ENCODE measurements at places on chromosomes 3 and 15.

DNA sequence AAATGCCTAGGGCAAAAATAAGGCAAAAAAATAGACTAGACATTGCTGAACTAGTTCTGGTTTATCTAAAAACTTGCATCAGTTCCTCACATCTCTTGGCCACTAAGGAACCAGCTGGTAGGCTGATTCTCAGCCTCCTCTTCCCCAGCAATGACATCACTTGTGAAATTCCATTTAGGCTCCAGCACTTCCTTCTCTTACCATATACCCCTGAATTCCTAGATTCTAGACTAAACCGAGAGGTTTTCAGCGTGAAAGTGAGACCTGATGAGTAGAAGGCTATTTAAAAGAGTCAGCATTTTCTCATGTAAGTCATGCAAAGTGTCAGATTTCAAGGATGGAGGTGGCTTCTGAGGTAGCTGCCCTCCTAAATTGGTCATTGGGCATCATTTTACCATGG lies 247.1 kb upstream of the CDIN1 start:
- no peaks in the 10 kb centered on the region for H3K36me3 ChIP-seq
- no peaks in the 10 kb centered on the region for H3K4me1 ChIP-seq
- DNase-seq: no peak

GRCh38 chr3:132730891-132731580 lies 8.8 kb upstream of the NPHP3 start:
- no peaks in the 10 kb centered on the region for H3K4me1 ChIP-seq
- DNase-seq: no peak
- H3K4me3 ChIP-seq: no peak overlapping the region
- no peaks in the 10 kb centered on the region for H3K27me3 ChIP-seq
- H3K36me3 ChIP-seq: no peaks in the 10 kb centered on the region
- no peak overlapping the region for H3K27ac ChIP-seq

DNA sequence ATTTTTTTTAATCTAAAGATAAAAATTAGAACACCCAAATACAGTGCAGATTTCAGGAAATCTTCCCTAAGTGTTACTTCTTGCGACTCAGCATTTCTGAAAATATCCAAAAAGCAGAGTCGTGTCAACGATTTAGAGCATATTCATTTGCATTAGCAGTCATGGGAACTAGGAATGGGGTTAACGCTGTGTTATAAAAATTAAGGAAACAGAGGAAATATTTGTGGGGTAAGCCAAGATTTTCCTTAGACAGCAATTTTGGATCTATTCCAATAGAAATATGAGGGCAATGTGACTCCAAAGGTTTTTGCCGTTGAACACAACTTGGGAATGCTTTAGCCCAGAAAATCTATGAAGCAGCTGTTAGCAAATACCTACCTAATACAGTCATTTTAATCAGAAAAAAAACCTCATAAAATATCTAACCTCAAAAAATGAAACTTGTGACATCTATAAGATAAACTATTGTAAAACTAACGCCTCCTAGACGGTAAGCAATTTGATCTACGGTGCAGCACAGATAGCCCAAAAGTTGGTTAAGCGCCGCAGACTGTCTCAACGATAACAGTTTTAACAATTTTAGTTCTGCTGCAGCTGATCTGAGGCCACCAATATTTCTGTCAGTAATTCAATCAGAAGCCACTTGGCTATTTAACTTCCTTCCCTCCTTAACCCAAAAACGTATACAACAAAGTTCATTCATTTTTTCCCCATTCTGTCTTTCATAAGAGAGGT lies 5.8 kb upstream of the ATP11B start:
- H3K27me3 ChIP-seq: no peaks in the 10 kb centered on the region
- no peaks in the 10 kb centered on the region for H3K4me1 ChIP-seq
- no peak overlapping the region for H3K27ac ChIP-seq
- DNase-seq: no peak
- H3K36me3 ChIP-seq: no peaks in the 10 kb centered on the region

DNA sequence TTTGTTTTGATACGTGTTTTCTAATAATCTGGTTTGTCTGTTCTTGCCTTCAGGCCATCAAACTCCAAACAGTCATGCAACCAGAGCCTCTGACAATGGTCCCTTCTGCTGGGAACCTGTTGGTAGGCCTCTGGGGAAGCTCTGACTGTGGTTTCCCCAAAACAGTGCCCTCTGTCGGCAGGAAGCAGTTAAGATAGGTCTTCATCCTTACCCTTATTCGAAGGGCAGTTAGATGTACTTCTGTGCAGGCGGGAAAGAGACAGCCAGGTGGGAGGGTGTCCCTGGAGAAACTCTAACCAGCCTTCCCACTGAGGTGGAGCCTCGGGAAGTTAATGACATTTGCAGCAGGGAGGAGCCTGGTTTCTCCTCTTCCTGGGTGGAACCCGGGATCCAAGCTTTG lies 81.6 kb upstream of the CHMP2B start:
- no peaks in the 10 kb centered on the region for H3K36me3 ChIP-seq
- H3K27me3 ChIP-seq: no peaks in the 10 kb centered on the region
- no peaks in the 10 kb centered on the region for H3K4me1 ChIP-seq
- H3K27ac ChIP-seq: no peak overlapping the region
- H3K4me3 ChIP-seq: no peak overlapping the region

- H3K27me3 ChIP-seq: no peaks in the 10 kb centered on the region
- H3K27ac ChIP-seq: no peak overlapping the region
- no peak overlapping the region for H3K4me3 ChIP-seq
- no peaks in the 10 kb centered on the region for H3K4me1 ChIP-seq
- H3K36me3 ChIP-seq: peaks cover 4% of the 10 kb centered on the region
These were observed 1.8 kb downstream of the HCLS1 start for GRCh38 chr3:121658716-121659435.

DNA sequence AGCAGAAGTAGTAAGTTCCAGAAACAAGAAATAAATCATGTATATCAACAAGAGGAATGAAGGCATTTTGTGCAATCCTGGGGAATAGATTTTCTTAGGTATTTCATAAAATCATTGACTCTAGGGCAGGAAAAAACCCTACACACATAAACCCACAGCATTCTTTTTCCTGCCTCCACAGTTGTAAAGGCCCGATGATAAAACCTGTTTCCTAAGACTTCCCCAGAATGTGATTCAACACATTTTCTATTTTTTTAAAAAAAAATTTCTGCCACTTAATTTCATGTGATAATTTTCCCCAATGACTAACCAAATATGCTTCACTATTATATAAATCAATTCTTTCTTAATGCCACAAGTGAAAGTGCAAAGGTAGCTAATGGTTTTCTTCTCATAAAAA lies 407.0 kb downstream of the FHIT start:
- DNase-seq: no peak
- H3K27me3 ChIP-seq: no peaks in the 10 kb centered on the region
- H3K4me1 ChIP-seq: peaks cover 12% of the 10 kb centered on the region
- H3K36me3 ChIP-seq: no peaks in the 10 kb centered on the region
- no peak overlapping the region for H3K27ac ChIP-seq
- no peak overlapping the region for H3K4me3 ChIP-seq

DNA sequence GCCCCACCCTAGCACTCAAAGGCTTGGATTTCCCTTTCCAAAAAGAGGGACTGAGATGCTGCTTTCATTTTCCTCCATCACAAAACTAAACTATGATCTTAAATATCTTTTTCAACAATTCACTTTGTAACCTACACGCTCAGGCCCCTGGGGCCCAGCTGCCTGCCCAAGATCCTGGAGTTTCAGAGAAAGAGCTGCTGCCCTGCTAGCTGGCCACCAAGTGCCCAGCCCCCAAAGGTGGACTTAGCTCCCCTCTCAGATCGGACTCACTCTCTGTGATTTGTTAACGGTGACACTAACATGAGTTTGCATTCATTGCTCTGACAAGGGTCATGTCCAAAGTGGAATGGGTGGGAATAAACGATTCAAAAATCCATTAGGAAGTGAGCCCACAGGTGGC lies 119.6 kb upstream of the SMAD3 start:
- H3K36me3 ChIP-seq: no peaks in the 10 kb centered on the region
- no peak for DNase-seq
- H3K4me1 ChIP-seq: no peaks in the 10 kb centered on the region
- H3K4me3 ChIP-seq: no peak overlapping the region
- H3K27me3 ChIP-seq: no peaks in the 10 kb centered on the region

DNA sequence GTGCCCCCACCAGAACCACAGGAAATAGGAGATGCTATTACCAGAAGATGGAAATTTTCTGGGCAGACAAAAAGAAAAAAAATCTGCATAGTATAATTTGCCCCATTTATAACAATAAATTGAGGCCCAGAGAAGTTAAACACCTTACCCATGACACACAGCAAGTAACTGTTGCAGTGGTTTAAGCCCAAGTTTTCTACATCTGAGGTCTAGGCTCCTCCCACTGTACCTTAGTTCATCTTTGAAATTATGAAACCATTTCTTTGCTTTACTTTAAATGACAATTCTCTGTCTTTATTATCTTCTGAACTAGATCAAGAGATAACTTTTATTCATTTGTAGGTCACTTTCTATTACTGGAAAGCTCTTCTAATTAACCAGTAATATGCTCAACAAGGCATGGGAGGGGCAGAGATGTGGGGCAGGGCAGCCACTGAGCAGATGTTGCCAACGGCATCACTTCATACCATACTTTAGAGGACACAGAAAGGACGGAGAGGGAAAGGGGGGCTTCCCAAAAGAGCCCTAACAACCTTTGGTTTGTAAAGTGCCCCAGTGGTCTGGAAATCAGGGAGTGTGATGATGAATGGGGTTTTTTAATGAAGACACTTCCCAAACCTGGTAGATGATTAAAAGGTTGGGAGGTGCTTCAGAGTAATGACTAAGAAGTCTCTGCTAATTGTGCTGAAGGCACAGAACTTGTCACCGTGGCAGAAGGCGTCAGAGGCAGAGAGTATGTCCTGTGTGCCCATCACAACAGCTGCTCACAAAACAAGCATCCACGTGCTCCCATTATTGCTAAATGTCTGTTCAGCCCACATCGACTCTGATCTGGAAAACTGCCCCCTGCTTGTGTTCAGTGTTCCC lies 342.5 kb downstream of the SHQ1 start:
- no peak overlapping the region for H3K27ac ChIP-seq
- no peak for DNase-seq
- no peaks in the 10 kb centered on the region for H3K4me1 ChIP-seq
- no peak overlapping the region for H3K4me3 ChIP-seq
